Stimulated activated CD8-positive, alpha-beta memory T cell treated with anti-CD3 and anti-CD28 coated beads, Interleukin-7, amount 100 ng/mL, for 48 hours (primary cell): ENCODE measurements at places on chromosomes 1 and 21.

DNA sequence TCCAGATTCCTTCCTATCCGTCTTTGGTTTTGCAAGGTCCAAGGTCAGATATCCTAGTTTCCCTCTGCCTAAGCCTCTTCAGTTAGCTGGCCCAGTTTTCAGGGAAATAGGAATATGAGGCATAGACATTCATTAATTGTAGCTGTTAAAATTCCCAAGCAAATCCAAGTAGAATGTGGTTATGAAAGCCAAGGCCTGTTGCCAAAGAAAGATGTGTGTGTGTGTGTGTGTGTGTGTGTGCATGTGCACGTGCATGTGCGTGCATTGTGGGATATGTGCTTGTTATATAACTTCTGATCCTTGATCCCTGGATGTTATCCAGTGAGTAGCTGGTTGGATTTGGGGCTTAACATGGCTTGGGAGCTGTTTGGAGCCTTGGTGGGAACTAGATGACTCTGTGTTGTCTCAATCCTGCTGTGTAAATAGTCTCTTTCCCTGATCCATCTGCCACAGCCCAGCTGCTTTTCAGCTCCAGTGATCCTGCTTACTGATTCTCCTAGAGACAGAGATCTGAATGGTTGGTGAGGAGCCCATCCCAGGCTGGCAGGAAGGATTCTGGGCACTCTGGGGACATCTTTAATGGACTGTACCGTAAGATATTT is 70.6 kb upstream of the GCLM start:
- no peak for DNase-seq

DNA sequence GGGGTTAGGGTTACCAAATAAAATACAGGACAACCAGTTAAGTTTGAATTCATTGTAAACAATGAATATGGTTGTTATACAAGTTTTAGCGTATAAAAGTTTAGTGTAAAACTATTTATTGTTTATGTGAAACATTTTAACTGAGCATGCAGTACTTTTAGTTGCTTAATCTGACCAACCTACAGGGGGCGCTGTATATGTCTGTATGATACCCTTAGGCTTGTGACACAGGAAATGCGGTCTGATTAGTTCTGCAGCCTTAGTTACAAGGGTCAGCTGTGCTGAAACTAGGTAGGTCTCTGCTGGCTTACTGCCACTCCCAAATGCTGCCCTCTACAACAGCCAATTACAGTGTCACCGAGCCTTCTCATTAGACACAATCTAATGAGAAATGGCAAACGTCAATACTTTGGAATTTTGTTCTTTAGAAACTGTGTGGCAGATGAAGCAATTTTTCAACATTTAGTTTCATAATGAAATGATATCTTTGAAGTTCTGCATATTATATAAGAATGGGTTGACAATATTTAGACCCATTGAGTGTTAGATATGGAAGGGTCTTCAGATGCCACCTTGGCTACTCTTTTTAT is 56.2 kb downstream of the NTNG1 start:
- peak; percentile 3 for DNase-seq

- no peak for DNase-seq
These were observed 2.7 kb upstream of the PRXL2B start for GRCh38 chr1:2583871-2584351.

- DNase-seq: no peak
These were observed 162.3 kb downstream of the PSMG1 start for GRCh38 chr21:39020751-39021477.
